HepG2 (cell line): ENCODE measurements at places on chromosomes 6 and 20.

- DNase-seq = no peak
Observed at GRCh38 chr6:37580176-37580955, 80.7 kb upstream of the CCDC167 start.

DNA sequence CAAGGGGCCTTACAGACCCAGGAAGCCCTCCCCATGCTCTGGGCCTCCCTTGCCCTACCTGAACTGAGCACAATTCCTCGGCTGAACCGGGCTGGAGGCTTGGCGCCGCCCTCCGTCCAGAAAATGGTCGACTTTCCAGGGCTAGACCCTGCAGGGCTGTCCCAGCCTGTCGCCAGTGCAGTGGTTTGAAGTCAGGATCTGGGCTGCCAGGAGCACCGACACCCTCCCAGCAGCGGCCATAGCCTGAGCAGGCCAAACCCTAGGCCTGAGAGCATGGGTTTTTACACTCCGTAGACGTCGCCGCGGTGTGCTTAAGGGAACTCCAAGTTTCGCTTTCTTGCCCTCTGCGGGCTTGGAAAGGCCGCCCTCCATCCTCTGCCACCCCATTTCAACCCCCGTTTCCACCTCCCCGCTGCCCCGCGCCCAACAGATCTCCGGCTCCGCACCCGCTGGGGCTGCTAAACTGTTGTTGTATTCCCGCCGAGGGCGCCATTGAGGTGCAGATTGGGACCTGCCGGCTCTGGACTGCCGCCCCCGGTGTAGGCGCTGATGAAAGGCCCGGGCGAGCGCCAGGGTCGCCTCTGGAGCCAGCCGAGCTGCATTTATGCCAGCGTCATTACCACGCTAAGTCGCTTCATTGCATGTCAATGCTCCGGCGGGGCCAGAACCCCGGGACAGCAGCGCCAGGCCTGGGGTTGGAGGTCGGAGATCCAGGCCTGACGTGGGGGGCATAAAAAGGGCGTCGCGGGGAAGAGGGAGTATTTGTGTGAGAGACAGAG, 2.2 kb upstream of the TFAP2A start:
- no peak for DNase-seq

DNA sequence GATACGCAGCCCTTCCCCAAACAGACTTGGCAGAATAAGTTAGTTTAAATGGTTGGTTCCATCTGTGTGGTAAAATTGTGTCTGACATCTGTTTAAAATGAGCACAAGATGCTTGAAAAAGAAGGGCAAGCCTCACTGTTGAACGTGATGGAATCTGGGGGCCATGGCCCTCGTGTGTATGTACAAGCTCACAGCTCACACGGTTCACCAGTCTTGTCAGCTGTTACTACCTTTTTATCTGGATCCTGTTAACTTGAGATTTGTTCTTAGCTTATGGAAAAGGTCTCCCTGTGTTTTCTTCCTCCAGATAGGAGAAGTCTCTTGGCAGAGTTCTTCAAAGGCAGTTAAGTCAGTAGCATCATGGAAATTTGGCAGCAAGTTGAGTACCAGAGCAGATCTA, 270.6 kb downstream of the KHDC1L start:
- no peak for DNase-seq

- DNase-seq = no peak
Observed at GRCh38 chr6:137647762-137648447, 153.7 kb upstream of the OLIG3 start.

DNA sequence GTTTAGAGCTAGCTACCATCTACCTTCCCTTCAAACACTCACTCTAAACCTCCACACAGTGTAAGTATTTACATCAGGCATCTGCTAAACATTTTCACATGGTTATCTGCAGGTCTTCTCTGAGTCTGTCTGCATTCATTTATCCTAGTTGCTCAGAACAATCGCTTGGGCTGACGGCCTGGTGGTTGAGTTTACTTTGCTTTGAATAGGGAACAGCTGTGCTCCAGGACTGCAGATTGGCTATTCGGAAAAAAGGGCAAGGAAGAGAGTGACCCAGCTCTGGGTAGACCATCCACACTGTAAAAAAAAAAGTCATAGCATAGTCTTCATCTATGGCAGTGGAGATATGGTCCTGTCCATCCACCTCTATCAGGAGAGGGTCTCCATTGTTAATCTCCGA, 115.3 kb upstream of the ESR1 start:
- DNase-seq = no peak

- DNase-seq = no peak
Observed at GRCh38 chr6:38350220-38350619, 289.5 kb downstream of the BTBD9 start.
